Activated T-helper 2 cell treated with anti-CD3 and anti-CD28 coated beads, Interferon-gamma antibody, Interleukin-2, Interleukin-4, amounts not matched to agents 10 μg/mL and 5 μg/mL and 100 μg/mL, durations not matched to agents 14 hours and 24 hours and 36 hours (primary cell): ENCODE measurements at places on chromosomes 1 and 21. TPM values are rescaled to one million over a fixed set of nuclear protein-coding genes. Genes with fewer than 3 reads are reported as not detected.

MYOC gene
- not detected in 2 replicates for total RNA-seq

SLC1A7 gene
- total RNA-seq, result not detected in 2 replicates

STYXL2 gene
- not detected in 2 replicates for total RNA-seq

ZFP69 gene
- 3.3 and 4.0 TPM in 2 replicates for total RNA-seq

GRCh38 chr1:30038134-30039025 is 685.0 kb downstream of the MATN1 start:
- H3K27me3 ChIP-seq, result no peaks in the 10 kb centered on the region
- H3K4me3 ChIP-seq, result no peak overlapping the region

TMEM200B gene
- total RNA-seq, result 0.44 and 0.46 TPM in 2 replicates

DNA sequence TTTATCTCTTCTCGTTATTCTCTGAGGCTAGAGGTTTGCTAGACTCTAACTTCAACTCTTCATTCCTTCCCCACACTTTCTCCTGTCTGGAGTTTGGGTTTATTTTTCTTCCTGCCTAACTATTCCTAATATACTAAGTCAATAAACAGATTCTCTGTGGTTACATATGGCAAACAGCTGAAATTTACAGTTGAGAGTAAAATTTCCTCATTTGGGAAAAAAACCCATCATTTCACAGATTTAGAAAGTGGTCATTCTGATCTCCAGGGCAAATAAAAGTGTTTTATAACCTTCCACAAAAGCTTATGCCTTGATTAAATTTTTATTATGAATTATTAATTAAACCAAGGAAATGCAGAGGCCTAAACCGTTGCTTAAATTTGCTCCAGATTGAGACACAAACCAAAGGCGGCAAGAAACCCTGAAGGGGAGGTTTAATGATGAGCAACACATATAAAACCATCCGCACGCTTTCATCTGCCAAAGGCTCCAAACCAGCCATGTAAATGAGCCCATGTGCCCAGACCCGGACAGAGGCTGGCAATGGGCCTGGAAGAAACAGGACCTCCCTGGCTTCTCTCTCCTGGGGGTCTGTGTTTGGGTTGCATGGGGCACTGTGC is 201.7 kb upstream of the LMO4 start:
- DNase-seq, result no peak
- no peaks in the 10 kb centered on the region for H3K36me3 ChIP-seq
- H3K4me1 ChIP-seq, result no peaks in the 10 kb centered on the region
- no peak overlapping the region for H3K4me3 ChIP-seq
- no peak overlapping the region for H3K27ac ChIP-seq
- H3K27me3 ChIP-seq, result peaks cover 10% of the 10 kb centered on the region
